Cardiac muscle cell (in vitro differentiated cells and primary cell): ENCODE measurements at places on chromosomes 3 and 15.

GRCh38 chr15:101489237-101489598, 289 bp downstream of the PCSK6 start:
- DNase-seq, result peak; percentile 73

GRCh38 chr15:88835646-88836045, 32.4 kb downstream of the ACAN start:
- DNase-seq, result peak; percentile 6

- DNase-seq, result no peak
These were observed 31.0 kb upstream of the KLHL6 start for GRCh38 chr3:183586477-183586876.

GRCh38 chr15:65525622-65526021, 4.6 kb upstream of the HACD3 start:
- DNase-seq, result peak; percentile 58

GRCh38 chr3:127588806-127589577, 1.5 kb downstream of the TPRA1 start:
- peak; percentile 36 for DNase-seq

GRCh38 chr15:69559440-69560190, 107.0 kb downstream of the RPLP1 start:
- no peak for DNase-seq

- no peak for DNase-seq
These were observed 1026.4 kb downstream of the ROBO2 start for GRCh38 chr3:78066287-78066686.

- no peak for DNase-seq
These were observed 60.4 kb upstream of the SPPL2A start for GRCh38 chr15:50825946-50826345.

- no peak for DNase-seq
These were observed 49.9 kb downstream of the CACNA1D start for GRCh38 chr3:53544357-53544756.

- DNase-seq, result no peak
These were observed 77.5 kb downstream of the NAALADL2 start for GRCh38 chr3:174936590-174936989.

- DNase-seq, result peak; percentile 26
These were observed 2.9 kb upstream of the HGD start for GRCh38 chr3:120684896-120685295.

DNA sequence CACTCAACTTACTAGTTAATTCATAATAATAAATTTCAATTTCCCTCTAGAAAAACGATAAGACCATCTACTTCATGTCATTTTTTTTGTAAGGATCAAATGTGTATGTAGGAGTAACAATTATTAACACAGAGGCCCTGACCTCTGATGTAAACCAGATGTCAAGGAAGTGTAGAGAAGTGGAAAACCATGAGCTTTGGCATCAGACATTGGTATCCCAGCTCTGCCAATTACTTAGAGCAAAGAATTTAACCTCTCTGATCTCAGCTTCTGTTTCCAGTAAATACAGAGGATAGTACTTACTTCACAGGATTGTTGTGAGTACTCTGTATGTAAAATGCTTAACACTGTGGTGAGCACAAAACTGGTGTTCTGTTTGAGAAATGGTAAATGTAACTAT, 17.5 kb downstream of the AQR start:
- DNase-seq, result no peak

GRCh38 chr15:86021281-86022264, 58.1 kb upstream of the AGBL1 start:
- DNase-seq, result no peak

- peak; percentile 65 for DNase-seq
These were observed 12.4 kb upstream of the RAB11A start for GRCh38 chr15:65856821-65857455.

DNA sequence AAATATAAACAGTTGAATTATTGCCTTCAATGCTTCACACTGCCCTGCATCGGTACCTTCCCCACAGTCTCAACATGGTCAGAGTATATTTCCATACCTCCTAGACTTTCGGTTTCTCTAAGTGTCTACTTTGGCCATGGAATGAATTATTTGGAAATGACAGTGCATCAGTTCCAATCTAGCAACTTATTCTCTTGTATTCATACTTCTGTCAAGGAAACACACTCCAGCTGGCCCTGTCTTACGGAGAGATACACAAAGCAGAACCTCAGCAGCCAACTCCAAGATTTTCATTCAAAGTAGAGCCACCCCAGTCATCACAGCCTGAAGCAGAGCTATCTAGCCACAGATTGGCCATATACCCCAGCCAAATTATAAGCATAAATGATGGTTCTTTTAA, 518.4 kb upstream of the UBE2E2 start:
- DNase-seq, result no peak

DNA sequence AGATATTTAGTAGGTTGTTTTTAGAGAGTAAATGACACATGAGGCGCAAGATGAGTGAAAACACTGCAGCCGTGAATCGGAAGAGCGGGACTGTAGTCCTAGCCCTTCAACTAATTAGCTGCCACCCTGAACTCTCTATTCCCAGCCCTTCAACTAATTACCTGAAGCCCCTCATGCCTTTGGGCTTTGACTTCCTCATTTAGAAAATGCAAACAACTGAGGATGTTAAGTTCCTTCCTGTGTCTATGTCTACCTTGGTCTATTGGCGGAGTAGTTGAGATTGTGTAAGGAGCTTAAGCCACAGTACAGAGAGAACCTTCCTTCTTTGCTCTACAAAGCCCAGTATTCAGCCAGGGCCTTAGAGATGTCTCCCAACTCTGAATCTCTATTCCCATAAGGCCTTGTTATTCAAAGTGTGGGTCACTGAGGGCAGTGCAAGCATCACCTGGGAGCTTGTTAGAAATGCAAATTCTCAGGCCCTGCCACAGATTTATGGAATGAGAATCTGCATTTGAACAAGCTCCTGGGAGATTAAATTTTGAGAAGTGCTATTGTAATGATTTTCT, 71.8 kb upstream of the SCN5A start:
- DNase-seq, result no peak

DNA sequence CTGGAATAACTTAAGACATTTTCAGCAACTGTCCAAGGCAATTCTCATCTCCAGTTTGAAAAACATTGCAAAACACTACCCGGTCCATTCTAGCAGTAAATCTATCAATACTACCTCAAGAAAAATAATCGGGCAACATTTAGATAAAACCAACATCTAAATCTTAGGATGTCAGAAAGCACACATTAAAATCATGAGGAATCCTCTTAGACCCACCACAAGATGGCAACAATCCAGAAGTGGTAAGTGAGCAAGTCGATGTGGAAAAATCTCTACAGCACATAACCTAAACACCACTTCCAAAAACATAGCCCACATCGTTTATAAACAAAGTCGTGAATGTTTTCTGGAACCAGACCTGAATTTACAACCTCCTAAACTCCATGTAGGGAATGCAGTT, 5.7 kb downstream of the PLCH1 start:
- no peak for DNase-seq

- no peak for DNase-seq
These were observed 837.9 kb downstream of the OTOL1 start for GRCh38 chr3:162334537-162334936.

- DNase-seq, result no peak
These were observed 108.4 kb upstream of the DPH6 start for GRCh38 chr15:35654332-35654731.

DNA sequence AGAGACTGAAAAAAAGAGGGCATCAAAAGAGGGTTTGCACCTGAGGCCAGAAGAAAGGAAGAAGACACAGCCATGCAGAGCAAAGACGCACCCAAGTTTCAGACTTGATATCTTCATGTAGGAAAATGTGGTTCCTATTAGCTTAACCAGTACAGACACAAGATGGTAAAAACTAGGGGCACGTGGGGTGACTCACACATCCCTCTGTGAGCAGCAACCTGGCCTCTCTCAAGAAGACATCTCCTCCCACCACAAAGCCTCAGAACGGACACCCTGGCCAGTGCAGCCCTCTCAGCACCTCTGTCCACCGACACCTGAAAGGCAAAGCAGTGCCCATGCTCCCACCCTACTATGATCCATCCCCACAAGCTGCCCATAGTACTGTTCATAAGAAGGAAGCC, 33.3 kb downstream of the GLB1 start:
- no peak for DNase-seq

- DNase-seq, result peak; percentile 9
These were observed 67.7 kb downstream of the ARHGEF26 start for GRCh38 chr3:154188846-154189245.

DNA sequence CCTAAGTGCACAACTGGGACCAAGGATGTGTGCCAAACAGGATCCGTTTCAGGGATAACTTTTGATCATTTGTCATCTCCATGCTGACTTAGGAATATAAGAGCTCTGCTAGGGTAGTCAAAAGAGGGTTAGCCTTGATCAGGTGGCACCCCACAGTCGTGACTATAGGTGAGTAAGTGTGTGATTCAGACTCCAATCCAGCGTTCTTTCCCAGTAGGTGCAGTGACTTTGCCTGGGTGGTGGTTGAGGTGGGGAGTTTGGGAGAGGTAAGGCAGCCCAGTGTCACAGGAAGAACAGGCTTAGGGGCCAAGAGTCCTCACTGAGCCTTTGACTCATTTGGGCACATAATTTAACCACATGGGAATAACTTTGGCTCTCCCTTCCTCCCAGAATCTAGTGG, 51.0 kb downstream of the CHDH start:
- no peak for DNase-seq

- DNase-seq, result no peak
These were observed 44.5 kb downstream of the LRRFIP2 start for GRCh38 chr3:37129871-37130270.

GRCh38 chr15:71010472-71010871, 104.8 kb upstream of the THSD4 start:
- DNase-seq, result no peak

- no peak for DNase-seq
These were observed 143.8 kb upstream of the ABHD17C start for GRCh38 chr15:80551348-80551747.

DNA sequence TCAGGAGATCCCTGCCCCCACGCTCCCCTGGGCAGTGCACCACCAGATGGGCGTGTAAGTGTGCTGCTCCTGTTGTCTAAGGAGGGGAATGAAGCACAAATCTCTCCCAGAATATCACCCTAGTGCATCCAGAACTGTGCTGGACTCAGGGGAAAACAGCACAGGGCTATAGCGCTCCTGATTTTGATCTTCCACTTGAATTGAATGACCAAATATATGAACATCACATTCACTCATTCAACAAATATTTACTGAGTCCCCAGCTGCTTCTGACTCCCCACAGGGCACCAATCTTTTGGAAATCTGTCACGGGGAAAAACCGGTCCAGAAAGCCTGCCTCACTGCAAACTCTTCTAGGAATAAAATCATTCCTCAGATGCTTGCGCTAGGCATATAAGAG, 2.4 kb downstream of the CPLX3 start:
- no peak for DNase-seq

GRCh38 chr3:119717520-119717919, 14.7 kb downstream of the CFAP91 start:
- no peak for DNase-seq

GRCh38 chr15:89908226-89908625, 4.5 kb downstream of the ARPIN start:
- DNase-seq, result no peak

DNA sequence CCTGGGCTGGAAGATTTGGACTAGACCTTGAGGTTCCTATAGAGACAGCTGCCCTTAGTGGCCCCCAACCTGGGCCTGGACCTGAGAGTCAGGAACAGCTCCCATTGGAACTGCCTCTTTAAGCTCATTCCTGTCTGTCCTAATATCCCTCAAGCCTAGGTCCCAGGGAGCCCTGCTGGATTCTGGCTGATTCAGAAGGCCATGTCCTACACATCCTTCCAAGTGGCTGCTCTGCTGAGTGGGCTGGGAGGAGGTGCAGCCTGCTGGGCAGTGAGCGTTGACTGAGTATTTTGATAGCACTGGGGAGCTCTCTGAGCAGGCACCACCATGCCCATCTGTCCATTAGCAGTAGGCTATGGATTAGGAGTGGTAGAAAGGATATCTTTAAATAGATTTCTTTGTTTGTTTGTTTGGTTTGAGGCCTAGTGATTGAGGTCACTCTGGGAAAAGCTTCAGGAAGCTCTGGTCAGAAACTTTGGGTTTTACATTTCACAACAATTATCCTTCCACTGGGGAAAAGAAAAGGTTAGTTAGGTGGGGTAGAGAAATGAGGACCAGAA, 54.6 kb upstream of the ATOSA start:
- DNase-seq, result no peak

GRCh38 chr15:32878869-32879805, 161.3 kb downstream of the GREM1 start:
- DNase-seq, result no peak

DNA sequence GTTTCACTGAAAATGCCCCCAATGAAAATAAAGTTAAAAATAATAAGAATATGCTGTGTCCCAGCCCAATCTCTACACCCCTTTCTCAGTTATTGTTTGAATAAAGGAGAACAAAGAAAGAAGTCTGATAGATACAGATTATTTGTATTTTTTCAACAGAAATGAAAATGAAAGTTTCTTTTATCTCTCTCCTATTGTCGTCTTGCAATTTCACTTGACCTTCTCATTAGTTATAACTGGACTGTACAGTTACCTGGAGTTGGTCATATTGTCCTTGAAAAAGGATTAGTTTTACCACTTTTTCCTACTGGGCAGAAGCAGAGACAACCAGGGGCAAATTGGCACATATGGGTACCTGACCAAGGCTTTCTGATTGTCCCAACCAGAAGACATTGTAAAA, 440.0 kb downstream of the PDCD6IP start:
- DNase-seq, result no peak

DNA sequence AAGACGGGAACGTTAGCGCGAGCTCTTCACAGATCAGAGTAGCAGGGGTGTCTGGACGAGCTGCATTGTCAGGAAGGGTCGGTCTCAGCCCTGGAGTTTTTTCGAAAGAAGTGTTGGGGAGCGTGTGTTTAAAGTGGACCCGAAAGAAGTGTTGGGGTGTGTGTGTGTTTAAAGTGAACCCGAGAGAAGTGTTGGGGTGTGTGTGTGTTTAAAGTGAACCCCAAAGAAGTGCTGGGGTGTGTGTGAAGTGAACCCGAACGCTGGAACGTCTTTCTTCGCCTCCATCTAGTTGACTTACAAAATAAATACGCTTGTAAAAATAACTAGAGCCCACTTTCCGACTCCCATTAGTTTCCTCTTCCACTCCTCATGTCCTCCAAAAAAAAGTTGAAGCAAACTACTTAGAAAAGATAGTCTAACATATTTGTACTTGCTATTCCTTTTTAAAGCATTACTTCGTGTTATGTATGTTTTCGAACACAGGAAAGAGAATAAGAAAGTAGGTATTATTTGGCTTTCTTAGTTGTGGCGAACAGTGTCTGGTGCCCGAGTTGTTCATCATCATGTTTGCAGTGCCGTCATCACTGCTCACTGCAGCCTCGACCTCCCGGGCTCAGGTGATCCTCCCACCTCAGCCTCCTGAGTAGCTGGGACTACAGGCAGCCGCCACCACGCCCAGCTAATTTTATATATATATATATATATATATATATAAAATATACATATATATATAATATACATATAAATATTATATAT, 1.0 kb downstream of the LRCH3 start:
- DNase-seq, result peak; percentile 55

- no peak for DNase-seq
These were observed 36.6 kb upstream of the STT3B start for GRCh38 chr3:31495971-31496665.

- no peak for DNase-seq
These were observed 73.1 kb downstream of the FAIM start for GRCh38 chr3:138681463-138682220.
